D721Med (cell line): ENCODE measurements at places on chromosomes 13 and 19.

DNA sequence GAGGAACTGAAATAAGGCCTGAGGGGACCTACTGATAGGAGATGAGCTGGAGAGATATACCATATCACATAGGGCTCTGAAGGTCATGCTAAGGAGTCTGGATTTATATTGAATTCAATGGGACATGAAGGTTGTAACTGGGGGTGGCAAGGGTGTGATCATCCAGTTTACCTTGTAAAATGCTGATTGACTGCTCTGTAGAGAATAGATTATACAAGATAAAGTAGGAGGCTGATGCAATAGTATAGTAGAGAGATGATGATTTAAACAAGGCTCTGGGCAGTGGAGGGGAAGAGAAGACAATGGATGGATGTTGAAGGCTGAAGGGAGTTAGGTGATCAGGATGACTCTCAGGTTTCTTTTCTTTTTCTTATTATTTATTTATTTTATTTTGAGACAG, 18.0 kb upstream of the PAN3 start:
- DNase-seq, result no peak

DNA sequence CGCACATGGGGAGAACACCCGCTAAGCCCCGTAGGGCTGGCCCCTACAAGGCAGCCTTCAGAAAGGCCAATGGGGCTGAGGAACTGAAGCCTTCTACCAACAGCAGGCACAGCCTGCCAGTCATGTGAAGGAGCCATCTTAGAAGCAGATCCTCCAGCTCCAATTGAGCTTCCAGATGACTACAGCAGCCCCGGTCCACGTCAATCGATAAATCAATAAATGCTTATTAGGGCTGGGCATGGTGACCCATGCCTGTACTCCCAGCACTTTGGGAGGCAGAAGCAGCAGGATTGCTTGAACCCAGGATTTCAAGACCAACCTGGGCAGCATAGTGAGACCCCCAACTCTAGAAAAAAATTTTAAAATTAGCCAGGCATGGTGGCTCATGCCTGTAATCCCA, 23.0 kb downstream of the TEX101 start:
- DNase-seq, result no peak

- no peak for DNase-seq
These were observed 125.0 kb downstream of the KLF12 start for GRCh38 chr13:74009100-74009668.

DNA sequence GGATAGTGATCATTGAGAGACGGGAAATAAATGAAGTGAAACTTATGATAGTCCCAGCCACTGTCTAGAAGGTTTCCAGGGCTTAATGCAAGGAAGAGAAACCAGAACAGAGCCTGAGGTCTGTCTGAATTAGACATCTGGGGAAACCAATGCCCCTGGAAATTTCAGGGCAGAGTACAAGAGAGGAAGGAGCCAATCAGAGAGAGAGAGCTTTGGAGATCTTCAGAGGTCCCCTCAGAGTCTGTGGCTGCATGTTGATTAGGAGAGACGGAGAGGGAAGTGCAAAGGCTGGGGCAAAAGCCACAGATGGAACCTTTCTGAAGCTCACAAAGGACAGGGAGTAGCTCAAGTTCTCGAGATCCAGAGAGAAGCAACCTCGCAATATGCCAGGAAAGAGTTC, 378.0 kb downstream of the DNAJC15 start:
- DNase-seq, result no peak

- DNase-seq, result no peak
These were observed 2.6 kb downstream of the OR10H5 start for GRCh38 chr19:15790096-15790495.

- DNase-seq, result peak; percentile 96
These were observed at the start of gene NOVA2 for GRCh38 chr19:45973553-45974338. TSS of gene NOVA2 (minus strand) at chr19:45973865. CDS start at chr19:45973351, 514 bp downstream.

- DNase-seq, result peak; percentile 63
These were observed at the start of gene GADD45GIP1 for GRCh38 chr19:12956446-12957388. TSS of gene GADD45GIP1 (minus strand) at chr19:12957223. CDS start at chr19:12957212, 11 bp downstream.

- DNase-seq, result no peak
These were observed 48.1 kb upstream of the FARP1 start for GRCh38 chr13:98094678-98095266.

- no peak for DNase-seq
These were observed 410.6 kb downstream of the FGF9 start for GRCh38 chr13:22081430-22081829.

- DNase-seq, result no peak
These were observed 268.2 kb downstream of the SHISA2 start for GRCh38 chr13:25783601-25784024.

GRCh38 chr13:26976313-26976712, 195.3 kb downstream of the USP12 start:
- DNase-seq, result no peak

- DNase-seq, result no peak
These were observed 70.0 kb upstream of the GTF3A start for GRCh38 chr13:27354379-27354778.

DNA sequence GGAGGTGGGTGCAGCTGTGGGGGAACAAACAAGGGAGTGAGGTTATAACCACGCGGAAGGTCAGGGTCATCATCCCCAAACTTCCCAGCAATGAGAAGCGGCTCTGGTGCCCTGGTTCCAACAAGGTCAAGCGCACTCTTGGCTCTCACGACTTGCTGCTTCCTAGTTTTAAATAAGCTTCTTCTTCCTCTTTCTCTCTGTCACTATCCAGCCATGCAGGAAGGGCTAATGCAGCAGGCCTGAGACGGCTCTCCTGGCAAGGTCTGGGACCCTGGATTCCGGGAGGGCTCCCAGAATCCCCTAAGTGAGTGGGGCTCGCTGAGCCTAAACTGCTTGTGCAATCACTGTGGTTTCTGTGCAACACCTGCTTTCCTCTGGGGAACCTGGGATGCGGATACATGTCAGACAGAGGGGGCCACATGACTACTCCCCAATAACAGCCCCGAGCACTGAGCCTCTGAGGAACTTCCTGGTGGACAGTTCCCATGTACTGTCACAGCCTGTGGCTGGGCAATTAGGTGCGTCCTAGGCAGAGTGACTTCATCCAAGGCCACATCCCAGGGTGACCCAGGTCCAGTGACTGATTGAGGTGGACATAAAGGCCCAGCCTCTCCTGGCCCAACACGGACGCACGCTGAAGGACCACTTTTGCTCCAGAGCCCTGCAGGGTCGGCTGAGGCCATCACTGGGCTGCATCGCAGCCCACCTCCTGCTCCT, 24.2 kb downstream of the VRK3 start:
- DNase-seq, result no peak

GRCh38 chr13:104461049-104461448, 1394.8 kb upstream of the SLC10A2 start:
- DNase-seq, result no peak

GRCh38 chr13:23427881-23428528, 5.5 kb downstream of the SACS start:
- DNase-seq, result no peak

GRCh38 chr19:6057651-6058517, 52.4 kb downstream of the RFX2 start:
- no peak for DNase-seq

DNA sequence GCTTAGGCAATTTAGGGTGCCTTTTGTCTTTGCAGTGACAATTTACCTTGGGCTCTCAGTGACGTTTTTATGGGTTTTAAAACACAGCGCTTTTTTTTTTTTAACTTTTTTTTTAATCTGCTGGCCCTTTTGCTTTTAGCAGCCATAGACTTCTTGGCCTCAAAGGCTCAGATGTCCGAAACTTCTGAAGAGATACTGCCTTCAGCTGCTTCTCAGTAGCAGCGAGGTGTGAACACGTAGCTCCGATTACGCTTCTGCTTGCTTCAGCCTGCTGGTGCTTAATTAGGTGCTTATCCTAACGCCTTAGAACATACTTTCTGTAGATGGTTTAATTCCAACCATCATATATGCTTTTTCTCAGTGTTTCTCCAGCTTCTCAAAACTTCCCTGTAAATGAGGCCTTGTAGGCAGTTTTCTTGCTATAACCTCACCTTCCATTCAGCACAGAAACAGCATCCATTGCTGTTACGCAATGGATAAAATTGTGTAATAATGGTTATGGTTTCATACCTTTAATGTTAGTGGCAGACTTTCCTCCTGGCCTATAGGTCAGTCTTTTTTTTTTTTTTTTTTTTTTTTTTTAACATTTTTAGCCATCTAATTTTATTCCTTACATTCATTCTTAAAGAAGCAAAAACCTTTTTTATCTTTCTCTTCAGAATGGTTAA, 723.9 kb downstream of the GPC5 start:
- DNase-seq, result no peak

- DNase-seq, result no peak
These were observed 44.9 kb upstream of the USPL1 start for GRCh38 chr13:30572859-30573275.

DNA sequence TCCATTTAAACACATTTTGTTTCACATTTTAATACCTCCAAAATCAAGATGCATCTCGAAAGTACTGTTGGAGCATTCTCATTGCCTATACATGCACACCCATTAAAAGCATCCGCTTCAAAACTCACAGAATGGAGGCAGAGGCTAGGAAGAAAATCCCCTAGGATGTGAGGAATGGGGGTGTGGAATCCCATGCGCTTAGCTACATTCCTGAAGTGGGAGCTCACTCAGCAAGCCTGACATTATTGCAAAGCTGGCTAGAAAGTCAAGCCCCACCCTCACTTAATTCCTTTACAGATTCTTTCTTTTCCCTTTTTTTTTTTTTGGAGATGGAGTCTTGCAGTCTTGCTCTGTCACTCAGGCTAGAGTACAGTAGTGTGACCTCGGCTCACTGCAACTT, 4.6 kb upstream of the FAM32A start:
- no peak for DNase-seq

DNA sequence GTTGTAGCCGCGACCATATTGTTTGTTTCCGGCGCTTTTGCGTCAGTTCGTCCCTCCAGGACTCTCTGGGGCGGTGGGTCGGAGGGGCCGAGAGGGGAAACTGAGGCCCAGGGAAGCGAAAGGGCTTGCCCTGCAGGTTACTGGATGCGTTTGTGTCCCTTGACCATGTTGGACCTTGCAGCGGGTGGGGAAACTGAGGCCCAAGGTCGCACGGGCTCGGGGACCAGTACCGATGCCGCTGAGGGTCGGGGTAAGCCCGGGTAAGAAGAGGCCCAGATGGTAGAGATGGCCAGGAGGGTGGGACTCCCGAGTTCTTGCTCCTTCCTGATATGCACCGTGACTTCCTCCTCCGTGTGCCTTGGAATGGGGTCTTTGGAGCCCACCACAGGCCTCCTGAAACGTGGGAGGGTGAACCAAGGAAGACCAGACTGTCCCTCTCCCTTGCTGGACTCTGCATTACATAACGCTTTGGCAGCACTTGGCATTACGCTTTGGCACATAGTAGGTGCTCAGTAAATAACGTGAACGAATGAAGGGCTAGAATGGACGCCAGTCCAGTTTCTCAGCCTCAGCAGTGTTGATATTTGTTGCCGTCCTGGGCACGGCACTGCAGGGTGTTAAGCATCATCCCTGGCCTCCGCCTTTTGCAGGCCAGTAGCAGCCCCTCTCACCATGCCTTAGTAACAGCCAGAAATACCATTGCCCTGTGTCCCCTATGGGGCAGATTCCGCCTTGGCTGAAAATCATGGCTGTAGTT, 743 bp downstream of the CHAF1A start:
- no peak for DNase-seq

DNA sequence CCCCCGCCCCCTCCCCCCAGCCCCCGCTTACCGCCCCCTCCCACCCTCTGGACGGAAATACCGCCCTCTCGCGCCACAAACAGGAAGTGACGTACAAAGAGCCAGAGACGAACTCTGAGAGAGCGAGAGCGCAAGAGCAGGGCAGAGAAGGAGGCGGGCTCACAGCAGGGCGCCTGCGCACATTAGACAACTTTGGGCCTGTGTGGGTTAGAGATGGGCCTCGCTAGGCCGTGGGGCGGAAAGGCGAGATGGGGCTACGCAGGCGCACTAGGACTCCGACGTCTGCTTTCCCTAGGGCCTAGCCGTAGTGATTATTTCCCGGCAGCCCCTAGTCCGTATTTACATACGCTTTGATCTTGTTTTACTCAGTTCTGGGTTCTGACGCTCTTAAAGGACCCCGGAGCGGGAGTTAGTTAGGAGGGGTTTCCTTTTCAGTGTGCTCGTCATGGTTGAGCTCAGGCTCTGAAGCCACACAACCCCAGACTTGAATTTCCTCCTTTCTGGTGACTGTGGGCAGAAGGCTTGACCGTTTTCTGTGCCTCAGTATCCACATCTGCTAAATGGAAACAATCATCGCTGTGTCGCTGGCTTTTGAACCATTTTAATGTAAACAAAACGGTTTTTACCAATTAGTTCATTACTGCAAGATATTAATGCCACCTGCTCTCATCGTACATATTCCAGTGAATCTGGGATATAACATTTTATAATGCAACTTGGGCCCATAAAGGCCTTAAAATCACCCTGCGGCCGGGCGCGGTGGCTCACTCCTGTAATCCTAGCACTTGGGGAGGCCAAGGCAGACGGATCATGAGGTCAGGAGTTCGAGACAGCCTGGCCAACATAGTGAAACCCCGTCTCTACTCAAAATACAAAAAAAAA, 449 bp upstream of the AKT2 start:
- peak; percentile 54 for DNase-seq

DNA sequence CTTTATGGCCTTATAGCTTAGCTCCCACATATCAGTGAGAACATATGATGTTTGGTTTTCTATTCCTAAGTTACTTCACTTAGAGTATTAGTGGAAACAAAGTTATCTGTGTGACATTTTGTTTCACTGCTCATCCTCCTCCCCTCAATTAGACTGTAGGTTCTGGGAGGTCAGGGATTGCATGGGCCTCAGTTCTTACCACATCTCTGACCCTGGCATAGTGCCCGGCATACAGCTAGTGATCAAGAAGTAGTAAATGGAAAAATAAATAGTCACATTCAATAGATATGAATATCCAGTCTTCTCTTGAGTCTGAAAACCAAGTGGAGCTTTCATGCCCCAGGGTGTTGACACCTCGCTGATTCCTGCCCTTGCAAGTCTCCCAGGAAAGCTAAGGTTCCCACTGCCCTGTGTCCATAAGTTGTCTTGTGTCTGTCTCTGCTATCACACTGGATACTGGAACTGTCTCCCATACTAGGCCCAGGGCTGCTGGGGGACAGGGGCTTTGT, 249.5 kb upstream of the TSHZ3 start:
- DNase-seq, result no peak

DNA sequence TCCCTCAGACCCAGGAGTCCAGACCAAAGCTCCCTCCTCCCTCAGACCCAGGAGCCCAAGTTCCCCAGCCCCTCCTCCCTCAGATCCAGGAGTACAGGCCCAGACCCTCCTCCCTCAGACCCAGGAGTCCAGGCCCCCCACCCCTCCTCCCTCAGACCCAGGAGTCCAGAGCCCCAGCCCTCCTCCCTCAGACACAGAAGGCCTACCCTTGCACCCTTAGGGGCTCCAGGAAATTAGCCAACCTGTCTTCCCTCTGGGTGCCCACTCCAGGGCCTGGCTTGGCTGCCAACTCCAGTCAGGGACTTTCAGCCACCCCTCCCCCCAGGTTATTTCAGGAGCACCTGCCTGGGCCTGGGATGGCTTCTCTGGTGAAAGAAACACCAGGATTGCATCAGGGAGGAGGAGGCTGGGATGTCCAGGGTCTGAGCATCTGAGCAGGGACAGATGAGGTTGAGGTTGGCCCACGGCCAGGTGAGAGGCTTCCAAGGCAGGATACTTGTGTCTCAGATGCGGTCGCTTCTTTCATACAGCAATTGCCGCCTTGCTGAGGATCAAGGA, at the start of gene FGF21:
Gene FGF21, plus strand, starts transcription at position 441 of the 558 bp plus-strand sequence. CDS start 713 bp downstream, outside the sequence.
- DNase-seq, result no peak

GRCh38 chr13:110232142-110232541, 74.8 kb downstream of the COL4A1 start:
- no peak for DNase-seq
